ENCODE measurements at places on chromosomes 4 and X.

GRCh38 chrX:107154787-107155620, 36.4 kb upstream of the RBM41 start:
- DNase-seq = no peak

GRCh38 chrX:12447448-12448064, 309.3 kb downstream of the FRMPD4 start:
- no peak for DNase-seq

DNA sequence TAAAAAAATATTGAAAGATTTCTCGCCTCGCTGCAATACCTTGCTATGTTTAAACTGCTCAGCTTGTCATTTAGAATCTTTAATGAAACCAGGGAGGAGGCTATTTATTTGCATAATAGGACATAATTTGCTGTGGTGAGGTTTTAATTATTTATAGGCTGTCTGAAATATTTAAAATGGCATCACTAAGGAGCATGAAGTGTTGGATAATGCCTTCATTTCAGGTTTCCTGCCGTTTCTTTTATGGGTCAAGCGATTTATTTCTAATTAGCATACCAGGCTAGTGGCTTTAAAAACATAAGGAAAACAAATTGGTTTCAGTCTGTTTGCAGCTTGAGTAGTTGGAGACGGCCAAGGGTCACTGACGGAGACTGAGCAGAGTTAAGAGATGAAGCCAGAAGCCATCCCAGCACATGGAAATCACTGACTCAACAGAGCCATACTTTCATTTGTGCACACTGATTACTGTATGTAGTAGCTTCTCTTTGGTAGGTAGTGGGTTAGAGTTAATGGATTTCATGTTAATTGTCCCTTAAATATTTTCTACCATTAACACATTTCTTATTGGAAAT, 1962.4 kb upstream of the TENM3 start:
- no peak for DNase-seq

DNA sequence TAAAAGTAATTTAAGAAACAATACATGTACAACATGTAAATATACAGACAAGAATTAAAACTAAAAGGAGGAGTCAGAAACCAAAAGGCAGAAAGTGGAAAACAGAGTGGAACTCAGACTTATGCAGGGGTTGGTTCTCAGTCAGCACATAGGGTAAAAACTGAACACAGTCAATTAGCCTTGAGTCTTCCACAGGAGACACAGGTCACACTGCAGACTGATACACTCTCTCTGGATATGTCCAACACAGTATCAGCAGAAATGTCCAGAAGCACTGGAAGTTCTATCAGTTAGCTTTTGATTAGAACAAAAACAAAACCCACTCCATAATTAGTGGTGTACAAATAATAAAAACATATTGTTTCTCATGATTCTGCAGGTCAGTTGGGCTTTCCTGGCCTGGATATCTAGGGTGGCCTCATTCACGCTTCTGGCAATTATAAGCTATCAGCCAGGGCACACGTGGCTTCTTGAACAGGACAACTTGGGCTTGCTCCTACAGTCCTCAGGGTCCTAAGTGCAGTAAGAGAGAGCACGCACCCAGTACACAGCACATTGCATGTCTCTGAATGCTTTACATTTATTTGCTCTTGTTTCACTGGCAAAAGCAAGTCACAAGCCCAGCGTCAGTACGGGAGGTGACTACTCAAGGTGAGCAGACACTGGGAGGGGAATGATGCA, 21.6 kb downstream of the TEC start:
- DNase-seq = no peak

DNA sequence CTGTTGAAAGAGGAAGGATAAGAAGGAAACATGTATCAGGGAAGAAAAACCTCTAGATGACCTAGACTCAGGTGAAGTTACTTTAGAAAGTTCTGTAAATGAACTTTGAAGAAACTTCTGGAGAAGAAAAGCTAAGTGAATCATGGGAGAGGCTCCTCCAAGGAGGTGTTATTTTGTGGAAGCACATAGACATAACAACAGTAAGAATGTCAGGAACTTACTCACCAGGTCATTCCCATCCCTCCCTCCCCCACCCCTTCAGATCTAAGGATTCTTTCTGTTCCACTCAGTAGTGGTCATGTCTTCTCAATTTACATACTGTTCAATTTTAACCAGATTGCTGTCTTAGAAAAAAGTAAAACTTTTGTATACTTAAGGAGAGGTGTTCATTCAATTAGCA, 310.5 kb upstream of the DDX53 start:
- no peak for DNase-seq

GRCh38 chrX:124690495-124690894, 344.1 kb downstream of the SH2D1A start:
- DNase-seq = no peak

DNA sequence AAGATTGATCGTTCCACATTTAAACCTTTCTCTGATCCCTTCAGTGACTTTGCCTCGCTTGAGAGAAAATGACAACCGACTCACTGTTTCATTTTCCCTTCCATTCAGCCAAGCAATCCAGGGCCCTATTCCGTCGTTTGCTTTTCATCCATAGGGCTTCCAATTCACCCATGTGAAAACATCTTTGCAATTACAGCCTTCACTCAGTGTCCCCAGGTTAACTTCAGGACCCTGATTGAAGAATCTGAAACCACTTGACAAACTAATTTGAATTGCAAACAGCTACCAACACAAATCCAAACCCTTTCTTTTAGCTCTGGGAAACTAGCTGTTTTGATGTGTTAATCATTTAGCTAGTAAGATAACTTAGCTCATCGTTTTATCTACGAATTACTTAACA, 120.2 kb upstream of the FAM9C start:
- DNase-seq = no peak

DNA sequence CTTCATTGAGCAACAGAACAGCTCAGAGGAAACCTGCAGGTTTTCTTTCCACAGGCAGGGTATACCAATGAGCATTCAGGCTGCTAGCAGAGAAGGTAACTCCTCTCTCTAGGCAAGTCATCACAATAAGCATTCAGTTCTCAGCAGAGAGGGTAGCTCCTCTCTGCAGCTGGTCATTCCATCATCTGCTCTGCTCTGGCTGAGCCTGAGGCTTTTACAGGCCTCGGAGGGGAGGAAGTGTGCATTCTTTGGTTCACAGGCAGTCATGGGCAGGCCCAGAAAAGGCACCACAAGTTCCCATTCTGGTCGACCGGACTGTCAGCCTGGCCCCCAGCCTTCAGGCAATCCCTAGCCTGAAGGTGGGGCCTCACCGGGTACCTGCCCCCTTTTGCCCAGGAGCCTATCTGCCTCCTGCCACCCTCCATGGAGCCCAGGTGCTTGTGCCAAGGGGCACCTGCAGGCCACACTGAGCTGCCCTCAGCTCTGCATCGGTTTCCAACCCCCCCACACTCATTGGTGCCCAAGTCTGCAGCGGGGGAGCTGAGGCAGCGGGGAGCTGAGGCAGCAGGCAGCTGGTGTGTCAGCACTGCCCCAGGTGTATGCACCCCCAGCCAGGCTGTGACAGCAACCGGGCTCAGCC, 83.1 kb downstream of the PRDM5 start:
- no peak for DNase-seq
